ENCODE measurements at places on chromosomes 12 and 14.
A peak's percentile ranks its signal among the peaks of the same experiment; 100 is the strongest.

DNA sequence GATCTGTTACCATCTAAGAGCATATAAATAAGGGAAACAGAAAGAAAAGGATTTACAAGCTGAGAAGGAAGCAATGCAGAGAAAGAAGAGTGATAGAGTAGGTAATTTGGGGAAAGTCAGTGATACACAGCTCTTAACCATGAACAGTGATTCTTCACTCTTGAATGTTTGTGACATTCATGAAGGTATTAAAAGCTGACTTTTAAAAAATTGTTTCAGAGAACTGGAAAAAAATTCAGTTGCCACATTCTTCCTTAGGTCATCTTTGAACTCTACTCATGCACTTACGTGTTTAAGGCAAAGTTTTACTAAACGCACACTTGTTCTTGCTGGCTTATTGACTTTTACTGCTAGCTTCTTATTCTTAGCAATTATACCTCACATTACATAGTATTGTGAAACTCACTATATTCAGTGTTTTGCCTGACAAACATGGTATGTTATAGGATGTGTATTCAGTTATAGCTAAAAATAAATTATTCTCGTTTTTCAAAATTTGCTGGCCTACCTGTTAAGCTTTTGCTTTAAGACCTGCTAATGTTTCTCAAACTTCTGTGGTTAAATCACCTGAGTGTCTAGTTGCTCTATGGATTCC is 10.9 kb downstream of the HIF1A start:
- no peak for DNase-seq

DNA sequence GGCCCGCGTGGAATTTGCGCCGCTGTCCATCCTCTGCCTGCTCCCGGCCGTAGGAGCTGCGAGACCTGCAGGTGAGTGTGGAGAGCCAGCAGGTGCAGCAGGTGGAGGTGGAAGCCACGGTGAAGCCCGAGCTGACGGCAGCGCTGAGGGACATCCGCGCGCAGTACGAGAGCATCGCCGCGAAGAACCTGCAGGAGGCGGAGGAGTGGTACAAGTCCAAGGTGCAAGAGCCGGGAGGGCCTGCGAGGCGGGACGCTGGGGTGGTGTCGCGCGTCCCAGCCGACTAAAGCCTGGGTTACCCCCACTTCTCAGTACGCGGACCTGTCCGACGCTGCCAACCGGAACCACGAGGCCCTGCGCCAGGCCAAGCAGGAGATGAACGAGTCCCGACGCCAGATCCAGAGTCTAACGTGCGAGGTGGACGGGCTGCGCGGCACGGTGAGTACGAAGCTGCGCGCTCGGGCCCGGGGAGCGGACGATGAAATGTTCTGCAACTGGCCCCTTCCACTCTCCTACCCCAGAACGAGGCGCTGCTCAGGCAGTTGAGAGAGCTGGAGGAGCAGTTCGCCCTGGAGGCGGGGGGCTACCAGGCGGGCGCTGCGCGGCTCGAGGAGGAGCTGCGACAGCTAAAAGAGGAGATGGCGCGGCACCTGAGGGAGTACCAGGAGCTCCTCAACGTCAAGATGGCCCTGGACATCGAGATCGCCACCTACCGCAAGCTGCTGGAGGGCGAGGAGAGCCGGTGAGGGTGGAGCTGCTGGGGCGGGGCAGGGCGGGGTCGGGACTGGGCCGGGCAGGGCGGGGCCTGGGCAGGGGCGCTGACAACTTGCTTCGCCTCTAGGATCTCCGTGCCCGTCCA is 2.1 kb downstream of the PRPH start:
- peak; percentile 40 for DNase-seq

- DNase-seq = no peak
These were observed 60.0 kb downstream of the GALNT16 start for GRCh38 chr14:69319911-69320310.

GRCh38 chr14:61547186-61548069 is 147.9 kb upstream of the HIF1A start:
- DNase-seq = no peak

- no peak for DNase-seq
These were observed 1.0 kb downstream of the RASAL1 start for GRCh38 chr12:113134521-113134951.

GRCh38 chr12:14701809-14702568 is 5.6 kb upstream of the GUCY2C start:
- no peak for DNase-seq

GRCh38 chr12:123114304-123115083 is 36.4 kb downstream of the PITPNM2 start:
- no peak for DNase-seq

- DNase-seq = no peak
These were observed 22.0 kb upstream of the WDR89 start for GRCh38 chr14:63663428-63664341.

DNA sequence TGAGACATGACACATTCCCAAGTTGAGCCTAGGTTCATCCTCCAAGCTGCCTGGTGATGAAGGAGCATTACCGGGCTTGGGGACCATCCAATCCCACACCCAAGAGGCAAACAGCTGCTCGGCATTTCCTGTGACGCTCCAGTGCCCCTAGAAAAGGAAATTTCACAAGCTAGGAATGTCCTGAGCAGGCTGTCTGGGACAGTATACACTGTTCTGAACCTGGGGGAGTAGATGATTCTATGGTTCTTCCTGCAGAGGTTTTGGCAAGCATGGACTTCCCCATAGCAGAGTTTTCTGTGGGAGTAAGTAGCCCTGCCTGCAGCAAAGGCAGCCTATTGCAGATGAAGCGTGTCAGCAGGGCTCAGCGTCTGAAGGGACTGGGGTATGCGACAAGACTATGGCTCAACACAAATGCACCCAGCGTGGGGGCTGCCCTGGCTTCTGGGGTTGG is 47.4 kb upstream of the SRSF5 start:
- DNase-seq = no peak

DNA sequence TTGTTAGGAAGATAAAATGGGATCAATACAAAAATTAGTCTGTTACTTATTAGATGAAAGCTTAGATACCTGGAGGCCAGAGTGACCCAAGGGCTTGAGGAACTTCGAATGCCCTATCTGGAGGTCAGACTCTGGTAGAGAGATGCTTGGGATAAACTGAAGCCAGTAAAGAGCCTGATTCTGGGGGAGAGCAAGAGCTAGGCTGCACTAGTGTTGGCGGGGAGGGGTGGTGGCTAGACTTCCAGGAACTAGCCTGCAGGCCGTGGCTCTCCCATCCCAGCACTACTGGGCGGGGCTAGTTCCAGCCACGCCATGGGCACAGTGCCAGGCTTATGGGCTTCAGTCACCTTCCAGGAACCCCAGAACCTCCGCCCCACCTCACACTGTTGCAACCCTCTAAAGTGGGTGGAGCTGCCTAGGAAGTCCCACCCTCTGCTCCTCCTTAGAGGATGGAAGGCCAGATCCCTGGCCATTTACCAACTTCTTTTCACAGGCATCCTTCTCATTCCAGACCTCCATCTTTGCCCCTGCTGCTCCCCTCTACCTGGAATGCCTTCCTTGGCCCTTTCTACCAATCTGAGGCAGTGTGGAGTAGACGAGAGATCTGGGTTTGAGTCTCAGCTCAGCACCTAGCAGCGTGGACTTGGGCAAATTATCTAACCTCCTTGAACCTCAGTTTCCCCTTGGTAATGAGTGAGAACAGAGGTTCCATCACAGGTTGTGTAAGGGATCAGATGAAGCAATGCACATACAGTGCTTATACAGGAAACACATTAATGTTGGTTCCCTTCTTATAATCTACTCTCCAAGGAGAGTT is 6.3 kb upstream of the NFE2 start:
- DNase-seq = peak; percentile 33

GRCh38 chr14:56482310-56482911 is 97.2 kb upstream of the TMEM260 start:
- DNase-seq = no peak

DNA sequence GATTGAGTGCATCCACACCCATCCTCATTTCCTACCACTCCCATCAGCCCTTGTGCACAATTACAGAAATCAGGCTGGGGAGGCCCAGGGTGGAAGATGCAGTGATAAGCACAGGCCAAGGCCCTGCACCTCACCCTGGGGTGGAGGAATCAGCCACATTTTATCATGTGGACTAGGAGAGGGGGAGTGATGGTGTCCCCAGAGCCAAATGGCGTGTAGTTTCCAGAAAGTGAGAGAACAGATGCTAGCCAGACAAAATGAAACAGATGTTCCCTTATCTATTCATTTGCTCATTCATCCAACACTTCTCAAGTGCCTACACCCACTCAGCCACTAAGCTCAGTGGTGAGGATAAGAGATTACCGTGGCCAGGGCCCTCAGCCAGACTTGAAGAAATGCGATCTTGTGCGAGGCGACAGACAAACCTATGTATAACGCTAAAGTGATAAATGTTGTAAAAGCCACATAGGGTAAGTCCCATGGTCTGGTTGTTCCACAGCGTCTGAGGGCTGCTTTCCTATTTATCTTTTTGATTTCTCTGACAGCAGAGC is 93.6 kb downstream of the STAB2 start:
- no peak for DNase-seq

- no peak for DNase-seq
These were observed 120.4 kb downstream of the ANO6 start for GRCh38 chr12:45336331-45336730.

GRCh38 chr12:31339831-31340622 is 14.1 kb upstream of the SINHCAF start:
- DNase-seq = no peak

DNA sequence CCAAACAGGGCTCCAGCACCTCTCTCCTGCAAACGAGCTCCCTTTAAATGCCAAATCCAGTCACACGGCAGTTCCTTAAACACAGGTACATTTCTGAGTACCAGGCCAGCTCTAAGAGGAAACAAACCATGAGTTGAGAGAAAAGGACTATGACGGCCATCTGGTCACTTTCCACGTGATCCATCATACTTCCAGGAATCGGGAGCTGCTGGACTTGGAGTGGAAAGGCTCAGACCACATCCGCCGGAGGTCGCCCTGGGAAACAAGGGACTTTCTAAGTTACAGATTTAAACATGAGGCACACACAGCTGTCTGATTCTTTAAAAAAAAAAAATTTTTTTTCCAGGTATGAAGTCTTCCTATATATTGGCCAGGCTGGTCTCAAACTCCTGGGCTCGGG is 39.2 kb downstream of the ACADS start:
- DNase-seq = no peak

DNA sequence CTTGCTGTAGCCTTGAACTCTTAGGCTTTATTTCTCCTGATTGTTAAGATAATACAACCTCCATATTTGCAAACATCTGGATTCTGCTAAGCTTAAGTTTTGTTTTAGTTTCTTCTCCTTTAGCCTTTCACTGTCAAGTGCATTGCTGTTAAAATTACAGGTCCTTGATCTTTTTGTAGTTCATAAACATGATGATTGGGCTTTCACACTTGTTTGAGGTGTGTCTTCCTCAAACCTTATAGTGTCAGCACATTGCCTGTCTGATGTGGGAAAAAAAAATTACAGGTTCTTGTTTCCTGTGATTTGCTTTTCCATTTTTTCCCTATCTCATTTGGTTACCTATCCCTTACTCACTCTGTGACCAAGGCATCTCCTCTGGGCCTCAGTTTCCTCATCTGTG is 59.2 kb downstream of the BICDL1 start:
- DNase-seq = no peak

DNA sequence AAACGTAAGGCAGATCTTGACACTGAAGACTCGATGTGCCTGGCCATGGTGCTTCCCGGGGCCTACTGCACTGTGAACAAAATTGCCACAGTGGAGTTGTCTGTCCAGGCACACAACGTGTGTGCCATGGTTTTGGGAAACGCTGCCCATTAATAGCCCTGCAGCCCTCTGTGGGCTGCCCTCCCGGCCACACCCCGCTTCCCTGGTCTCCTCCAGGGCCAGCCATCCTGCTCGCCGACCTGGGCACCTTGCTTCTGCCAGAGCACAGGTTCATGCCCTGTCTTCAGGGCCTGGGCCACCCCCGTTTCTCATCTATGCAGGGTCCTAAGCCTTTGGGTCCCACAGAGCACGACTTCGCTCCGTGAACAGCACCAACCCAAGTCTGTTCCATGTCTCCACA is 18.9 kb downstream of the MEG3 start:
- no peak for DNase-seq

DNA sequence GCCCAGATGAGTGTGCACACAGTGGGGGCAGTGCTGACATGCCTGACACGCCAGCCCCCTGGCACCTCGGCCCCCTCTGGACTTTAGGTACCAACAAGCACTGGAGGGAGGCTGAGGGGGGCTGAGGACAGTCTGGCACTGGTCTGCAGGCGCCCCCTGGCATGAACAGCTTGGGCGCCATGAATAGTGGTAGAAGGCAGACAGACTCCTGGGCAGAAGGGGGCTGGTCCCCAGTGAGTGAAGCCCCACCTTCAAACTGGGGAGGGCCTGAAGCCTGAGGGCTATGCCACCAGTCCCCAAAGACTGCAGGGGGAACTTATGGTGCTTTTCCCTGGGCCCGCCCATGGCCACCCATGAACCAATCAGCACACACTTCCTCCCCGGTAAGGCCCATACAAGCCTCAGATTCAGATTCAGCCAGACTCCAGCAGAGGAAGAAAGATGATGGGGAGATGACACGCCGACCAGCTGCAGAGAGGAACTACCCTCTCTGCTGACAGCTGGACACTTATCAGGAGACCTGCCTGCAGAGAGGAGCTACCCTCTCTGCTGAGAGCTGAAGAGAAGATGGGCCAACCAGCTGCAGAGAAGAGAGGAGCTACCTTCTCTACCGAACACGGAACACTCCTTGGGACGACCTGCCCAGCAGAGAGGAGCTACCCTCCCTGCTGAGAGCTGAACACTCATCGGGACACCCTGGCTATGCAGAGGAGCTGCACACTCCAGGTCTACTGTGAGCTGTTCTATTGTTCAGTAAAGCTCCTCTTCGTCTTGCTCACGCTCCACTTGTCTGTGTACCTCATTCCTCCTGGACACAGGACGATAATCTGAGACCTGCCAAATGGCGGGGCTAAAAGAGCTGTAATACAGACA is 324.5 kb downstream of the PCNX1 start:
- DNase-seq = no peak

- DNase-seq = no peak
These were observed 597.1 kb downstream of the RPL10L start for GRCh38 chr14:46054526-46054925.

DNA sequence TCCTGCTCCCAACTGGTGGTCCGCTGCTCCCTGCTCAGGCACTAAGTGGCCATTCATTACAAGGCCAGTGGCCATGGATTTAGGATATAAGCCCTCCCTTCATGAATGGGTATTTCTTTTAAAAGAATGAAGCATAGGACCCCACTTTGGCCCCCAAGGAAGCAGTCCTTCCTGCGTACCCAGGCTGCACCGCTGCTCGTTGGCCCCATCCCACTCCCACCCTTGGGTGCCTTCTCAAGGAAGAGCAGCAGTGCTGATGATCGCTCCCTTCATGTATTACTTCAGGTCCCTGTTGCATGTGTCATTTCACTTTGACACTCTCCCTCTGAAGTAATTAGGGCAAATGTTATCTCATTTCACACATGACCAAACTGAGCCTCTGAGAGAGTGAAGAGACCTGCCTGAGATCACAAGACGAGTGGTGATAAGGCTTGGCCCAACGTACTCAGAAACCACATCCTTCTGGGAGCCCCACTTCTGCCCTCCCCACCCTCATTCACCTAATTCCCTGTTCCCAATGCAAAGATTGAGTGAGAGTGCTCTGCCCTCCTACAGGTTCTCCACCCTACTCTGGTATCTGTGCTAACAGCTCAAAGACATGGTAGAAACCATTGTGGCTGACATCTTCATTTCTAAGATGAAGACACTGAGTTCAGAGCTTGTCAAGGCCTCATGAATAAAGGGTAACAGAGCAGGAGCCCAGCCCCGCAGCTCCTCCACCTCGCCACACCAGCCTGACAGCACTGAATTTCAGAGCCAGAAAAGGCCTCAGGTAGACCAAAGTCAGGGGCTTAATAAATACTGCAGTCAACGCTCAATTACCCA is 10.3 kb upstream of the KRT2 start:
- no peak for DNase-seq

- no peak for DNase-seq
These were observed 1.5 kb downstream of the NRIP2 start for GRCh38 chr12:2833327-2833726.

Data from activated naive CD8-positive, alpha-beta T cell treated with anti-CD3 and anti-CD28 coated beads for 36 hours (primary cell).